NCI-H1092 (cell line): ENCODE measurements at places on chromosomes 5 and 9.

DNA sequence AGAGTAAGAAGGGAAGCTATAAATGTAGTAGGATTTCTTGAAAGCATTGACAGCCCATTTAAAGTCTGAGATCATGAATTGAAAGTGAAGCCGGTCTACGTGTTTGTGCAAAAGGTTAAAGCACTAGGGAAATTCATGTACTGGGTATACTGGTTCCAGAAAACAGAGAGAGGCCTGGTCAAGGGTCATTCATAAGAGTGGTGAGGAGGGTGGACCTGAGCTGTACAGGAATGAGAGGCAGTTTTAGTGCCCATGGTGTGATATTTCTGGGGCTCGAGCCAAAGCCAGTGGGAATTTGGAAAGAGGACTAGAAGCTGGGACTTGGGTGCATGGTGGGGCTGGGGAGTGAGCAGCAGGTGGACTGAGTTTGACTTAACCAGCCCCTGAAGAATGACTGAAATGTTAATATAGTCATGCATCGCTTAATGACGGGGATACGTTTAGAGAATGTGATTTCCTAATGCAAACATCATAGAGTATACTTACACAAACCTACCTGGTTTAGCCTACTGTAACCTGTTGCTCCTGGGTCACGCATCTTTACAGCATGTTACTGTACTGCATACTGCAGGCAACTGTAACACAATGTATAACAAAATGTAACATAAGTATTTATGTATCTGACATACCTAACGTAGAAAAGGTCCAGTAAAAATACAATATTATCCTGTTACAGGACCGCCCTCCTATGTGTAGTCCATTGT, 173.0 kb downstream of the MAST4 start:
- DNase-seq: no peak

GRCh38 chr9:135506327-135507103, 6.0 kb downstream of the MRPS2 start:
- no peak for DNase-seq

DNA sequence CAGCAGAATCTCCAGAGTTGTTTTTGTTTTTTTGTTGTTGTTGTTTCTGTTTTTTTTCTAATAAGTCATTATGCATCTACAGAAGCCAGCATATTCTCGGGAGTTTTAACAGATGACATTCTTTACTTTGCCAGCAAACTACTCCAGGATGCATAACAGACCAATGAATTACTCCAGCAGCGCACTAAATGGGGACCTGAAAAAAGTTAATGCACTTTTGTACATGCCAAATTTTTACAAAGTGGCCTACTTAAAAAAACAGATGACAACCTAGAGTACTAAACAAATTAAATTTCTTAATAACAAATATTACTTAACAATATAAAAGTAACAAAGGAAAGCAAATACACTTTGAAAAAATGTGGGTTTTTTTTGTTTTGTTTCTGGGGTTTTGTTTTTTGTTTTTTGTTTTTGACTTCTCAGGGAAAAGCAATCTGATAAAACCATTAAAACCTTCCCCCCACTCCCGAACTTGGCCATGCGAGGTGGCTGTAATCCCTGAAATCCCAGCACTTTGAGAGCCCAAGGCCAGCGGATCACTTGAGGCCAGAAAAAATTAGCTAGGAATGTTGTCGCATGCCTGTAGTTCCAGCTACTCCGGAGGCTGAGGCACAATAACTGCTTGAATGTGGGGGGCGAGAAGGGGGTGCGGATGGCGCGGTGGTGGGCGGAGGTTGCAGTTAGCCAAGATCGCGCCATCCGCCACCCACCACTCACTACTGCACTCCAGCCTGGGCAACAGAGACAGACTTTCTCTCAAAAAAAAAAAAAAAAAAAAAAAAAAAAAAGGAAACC, 352.4 kb downstream of the CETN3 start:
- no peak for DNase-seq

GRCh38 chr9:89721971-89722530, 117.2 kb downstream of the GADD45G start:
- DNase-seq: no peak

- DNase-seq: peak; percentile 6
Observed at GRCh38 chr5:166957782-166958181, 1333.7 kb upstream of the WWC1 start.

GRCh38 chr5:15142458-15142857, 270.9 kb upstream of the ANKH start:
- no peak for DNase-seq

- DNase-seq: no peak
Observed at GRCh38 chr5:117144086-117144485, 569.5 kb upstream of the SEMA6A start.

GRCh38 chr5:44511596-44511995, 122.4 kb upstream of the FGF10 start:
- DNase-seq: no peak

GRCh38 chr5:132425975-132426524, 56.5 kb downstream of the SLC22A5 start:
- no peak for DNase-seq

GRCh38 chr5:103480246-103480645, 82.3 kb downstream of the NUDT12 start:
- DNase-seq: no peak

DNA sequence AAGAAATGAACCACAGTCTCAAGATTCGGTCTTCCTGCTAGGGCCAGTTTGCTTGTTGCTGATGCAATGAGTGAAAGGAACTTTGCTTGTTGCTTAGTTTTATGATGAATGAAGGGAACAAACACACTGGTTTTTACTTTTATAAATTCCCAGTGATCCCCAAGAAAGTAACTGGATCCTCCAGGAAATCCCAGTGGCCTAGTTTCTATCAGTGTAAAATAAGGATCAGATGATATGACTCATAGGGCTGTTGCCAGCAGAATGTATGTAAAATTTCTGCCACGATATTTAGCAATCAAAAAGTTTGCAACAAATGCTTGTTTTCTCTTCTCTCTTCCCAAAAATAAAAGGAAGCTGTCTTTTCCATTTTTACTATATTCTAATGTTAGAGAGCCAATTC, 160.1 kb upstream of the CDKN2B start:
- DNase-seq: no peak

- DNase-seq: peak; percentile 6
Observed at GRCh38 chr9:4490705-4491625, 697 bp downstream of the SLC1A1 start.

DNA sequence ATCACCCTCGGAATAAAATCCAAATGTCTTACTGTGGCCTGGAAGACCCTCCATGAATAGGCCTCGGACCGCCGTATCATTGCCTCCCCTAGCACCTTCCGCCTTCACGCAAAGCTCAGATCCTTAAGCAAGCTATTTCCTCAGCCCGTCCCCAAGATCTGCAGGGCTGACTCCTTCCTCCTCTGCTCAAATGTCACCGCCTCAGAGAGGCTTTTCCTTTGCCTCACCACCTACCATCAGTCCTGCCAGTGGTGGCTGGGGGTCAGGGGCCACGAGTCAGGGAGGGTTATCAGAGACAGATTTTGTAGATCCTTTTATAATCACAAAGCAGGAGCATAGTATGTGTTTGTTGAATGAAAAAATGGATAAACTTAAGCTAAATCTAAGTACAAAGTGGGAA, 74.4 kb upstream of the KIF2A start:
- DNase-seq: no peak

GRCh38 chr5:96199713-96200183, 233.3 kb downstream of the PCSK1 start:
- DNase-seq: no peak

DNA sequence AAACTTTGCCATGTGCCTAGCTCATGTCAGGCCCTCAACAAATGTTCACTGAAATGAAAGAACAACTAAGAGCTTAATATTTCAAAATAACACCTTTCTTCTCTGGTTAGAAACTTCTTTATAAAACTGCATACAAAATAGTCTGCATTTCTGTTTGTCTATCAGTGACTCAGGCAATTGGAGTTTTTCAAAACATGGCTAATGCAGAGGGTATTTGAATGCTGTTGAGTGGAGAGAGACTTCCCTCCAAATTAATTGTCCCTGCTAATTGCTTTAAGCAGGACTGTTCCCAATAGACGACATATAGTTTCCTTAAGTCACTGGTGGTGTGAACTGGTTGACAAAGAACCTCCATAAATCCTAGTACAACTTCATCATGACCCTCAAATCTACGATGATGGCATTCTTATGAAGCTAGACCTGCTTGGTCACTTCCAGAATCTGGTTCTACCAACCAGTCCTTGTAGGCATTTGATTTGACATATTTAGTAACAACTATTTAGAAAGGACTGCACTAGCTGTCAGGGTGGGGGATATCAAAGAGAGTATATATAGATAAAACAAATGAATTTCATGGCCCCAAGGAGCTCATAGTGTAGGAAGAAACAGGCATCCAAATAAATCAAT, 84.5 kb downstream of the PRLR start:
- DNase-seq: no peak

DNA sequence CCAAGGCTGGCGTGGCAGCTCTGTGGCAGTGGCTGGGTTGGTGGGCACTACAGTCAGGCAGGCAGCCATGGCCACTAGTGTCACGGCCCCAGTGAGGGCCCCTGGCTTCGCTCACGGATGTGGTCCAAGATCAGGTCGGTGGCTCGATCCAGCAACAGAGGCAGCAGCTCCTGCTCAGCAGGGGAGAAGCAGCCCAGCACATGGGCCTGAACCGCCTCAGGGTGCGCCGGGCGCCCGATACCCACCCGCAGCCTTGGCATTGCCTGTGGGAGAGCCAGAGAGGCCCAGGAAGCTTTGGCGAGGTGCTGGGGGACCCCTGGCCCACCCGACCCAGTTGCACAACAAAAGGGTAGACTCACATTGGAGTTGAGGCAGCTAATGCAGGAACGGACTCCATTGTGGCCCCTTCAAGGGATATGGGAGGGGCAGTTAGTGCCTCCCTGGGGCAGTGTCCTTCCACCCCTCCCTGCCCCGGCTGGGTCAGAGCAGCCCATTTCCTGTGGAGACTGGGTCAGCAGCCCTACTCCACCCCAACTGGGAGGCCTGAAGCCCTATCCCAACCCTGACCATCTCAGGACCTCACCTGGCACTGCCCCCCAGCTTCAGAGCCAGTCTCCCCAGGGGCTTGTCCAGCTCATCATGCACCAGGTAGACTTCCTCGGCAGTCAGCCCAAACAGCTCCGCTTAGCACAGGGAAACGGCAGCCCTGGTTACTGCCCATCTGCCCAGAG, 1.3 kb downstream of the PTRH1 start:
- DNase-seq: no peak

- no peak for DNase-seq
Observed at GRCh38 chr5:91104062-91104448, 279.1 kb downstream of the ARRDC3 start.

DNA sequence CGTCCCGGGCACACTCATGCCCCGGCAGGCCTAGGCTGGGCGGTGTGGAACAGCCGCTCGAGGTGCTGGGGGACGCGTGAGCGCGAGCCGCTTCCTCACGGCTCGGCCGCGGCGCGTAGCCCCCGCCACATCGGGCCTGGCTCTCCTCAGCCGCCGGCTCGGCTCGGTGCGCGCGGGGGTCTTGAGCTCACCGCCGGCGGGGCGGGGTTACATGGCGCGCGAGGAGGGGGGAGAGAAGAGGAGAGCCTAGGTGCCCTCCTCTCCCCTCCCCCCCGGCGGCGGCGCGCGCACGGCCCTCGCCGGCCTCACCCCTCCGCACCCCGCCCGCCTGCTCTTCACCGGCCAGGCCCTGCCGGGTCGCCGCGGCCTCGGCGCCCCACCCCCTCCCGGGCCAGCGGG, 7.7 kb downstream of the RANBP6 start:
- peak; percentile 88 for DNase-seq

GRCh38 chr5:135135530-135136226, 101.7 kb upstream of the PITX1 start:
- peak; percentile 67 for DNase-seq

GRCh38 chr9:21584890-21585289, 102.8 kb upstream of the IFNE start:
- DNase-seq: no peak

DNA sequence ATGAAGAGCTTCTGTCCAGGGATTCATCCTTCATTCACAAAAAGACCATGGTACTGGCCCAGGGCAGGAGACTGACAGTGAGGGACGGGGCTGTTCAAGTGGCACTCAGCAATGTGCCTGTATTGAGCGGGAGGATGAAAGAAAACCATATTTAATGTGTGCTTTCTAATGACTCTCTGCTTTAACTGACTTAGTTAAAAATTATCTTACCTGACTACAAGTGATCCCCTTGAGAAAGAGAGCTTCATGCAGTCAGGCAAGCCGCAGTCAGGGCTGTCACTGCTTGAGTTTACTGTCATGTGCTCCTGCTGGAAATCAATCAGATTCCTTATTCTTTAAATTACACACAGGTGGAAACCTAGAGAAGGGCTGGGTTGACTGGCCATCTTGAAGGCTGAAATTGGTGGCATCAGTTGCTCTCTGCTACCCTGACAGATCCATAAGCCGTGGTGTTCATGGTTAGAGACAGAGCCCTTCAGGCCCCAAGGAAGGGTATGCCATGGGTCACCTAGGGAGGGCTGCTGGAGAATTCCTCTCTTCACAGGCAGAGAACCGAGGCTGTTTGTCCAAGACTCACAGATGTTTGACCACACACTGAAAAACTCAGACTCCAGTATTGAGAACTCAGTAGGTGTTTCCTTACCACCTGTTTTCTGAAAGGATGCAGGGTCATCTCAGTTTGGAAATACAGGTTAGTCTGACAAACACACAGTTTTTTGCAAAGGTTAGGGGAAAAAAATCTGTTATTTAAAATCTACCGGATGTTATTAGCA, 70.9 kb downstream of the TRIO start:
- no peak for DNase-seq

DNA sequence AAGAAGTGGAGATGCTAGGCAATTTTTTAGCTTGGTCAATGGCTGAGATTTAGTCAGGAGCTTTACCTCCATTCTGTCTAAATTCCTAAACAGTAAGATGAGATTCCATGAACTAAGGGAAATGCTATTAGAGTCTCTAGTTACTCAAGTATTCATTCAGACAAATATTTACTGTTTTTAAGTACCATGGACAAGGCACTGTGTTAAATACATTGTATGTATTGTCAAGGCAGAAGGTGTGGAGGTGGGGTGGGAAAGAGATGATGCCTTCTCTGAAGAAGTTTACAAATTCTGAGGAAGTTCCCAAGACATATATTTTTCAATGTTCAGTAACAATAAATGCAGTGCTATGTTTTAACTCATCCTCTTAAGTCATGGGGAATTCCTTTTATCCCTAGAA, 459.9 kb upstream of the NMUR2 start:
- DNase-seq: no peak

DNA sequence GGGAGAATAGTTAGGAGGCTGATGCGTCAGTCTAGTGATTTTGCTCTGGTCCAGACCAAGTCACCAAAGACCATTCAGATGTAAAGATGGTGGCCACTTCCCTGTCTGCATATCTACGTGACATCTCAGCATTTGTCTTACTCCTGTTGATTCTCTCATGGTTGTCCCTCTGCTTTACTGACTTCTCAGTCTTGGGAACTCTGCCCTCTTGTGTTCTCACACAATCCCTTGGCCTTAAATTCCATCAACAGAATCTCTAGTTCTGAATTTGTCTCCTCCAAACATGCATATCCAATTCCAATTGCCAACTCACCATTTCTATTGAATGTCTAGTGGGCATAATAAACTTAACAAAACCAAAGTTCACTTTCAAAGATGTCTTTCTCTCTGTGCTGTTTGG, 147.8 kb downstream of the SLC24A2 start:
- no peak for DNase-seq

- peak; percentile 83 for DNase-seq
Observed at GRCh38 chr9:133149130-133150015, 14.3 kb downstream of the GBGT1 start.
